ENCODE measurements at places on chromosomes 3 and 15.

- no peak for DNase-seq
Measured at GRCh38 chr15:48112242-48112641, 8.5 kb upstream of the SLC24A5 start.

GRCh38 chr3:140189267-140189666, 254.3 kb downstream of the CLSTN2 start:
- no peak for DNase-seq

DNA sequence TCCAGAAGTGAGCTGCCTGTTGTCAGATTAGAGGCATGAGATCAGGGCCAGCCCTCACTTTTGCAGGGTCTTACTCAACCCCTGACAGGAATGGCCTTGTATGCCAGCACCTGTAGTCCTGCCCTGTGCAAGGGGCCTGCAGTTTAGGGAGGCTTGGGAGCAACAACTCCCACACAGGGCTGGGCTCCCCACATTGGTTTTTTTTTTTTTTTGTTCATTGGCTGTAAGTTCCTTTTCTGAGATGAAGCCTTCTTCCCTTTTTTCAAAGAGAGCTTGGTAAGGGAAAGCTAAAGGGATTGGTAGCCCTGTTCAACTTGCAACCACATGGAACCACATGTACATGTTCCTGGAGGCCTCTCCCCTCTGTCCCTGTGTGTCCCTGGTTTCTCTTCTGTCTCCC, 46.4 kb downstream of the TNFAIP8L3 start:
- no peak for DNase-seq

- DNase-seq = no peak
Measured at GRCh38 chr3:33665294-33665693, 52.8 kb downstream of the CLASP2 start.

DNA sequence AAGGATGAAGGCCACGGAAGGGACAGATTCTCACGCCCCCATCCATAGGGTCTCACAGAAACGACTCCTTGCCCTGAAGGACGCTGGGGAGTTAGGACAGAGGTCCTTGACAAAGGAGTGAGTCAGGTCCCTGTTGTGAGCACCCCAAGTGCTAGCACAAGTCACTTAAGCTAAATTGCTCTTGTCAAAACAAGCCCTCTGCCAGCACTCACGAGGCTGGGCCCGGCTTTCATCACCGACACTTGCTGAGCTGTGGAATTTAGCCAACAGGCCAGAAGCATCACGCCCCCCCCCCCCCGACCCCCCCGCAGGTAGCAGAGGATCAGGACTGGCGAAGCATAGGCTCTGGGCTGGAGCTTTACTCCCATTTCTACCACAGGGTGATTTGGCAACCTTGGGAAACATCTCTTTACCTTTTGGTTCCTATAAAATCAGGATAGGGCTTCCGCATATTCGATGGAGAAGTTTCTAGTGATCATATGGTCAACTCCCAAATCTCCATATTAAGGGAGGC, 75.4 kb downstream of the ADCY5 start:
- DNase-seq = no peak

DNA sequence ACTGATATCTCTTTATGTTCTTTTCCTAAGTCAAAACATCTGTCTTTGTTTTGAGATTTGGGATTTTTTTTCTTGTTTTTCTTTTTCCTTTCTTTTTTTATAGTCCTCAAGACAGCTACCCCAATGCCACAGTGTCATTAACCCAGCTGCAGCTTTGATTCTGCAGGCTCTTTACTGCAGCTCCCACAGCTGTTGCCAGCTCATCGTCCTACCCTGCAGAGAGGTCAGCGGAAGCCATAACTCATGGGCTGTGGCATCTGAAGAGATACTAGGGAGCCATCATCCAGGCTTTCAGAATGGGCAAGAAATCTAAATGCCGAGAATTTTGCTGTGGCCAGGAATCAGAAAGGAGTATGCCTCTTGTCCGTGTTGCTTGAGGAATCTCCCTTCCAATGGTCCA, 44.3 kb upstream of the SLC24A5 start:
- DNase-seq = no peak

DNA sequence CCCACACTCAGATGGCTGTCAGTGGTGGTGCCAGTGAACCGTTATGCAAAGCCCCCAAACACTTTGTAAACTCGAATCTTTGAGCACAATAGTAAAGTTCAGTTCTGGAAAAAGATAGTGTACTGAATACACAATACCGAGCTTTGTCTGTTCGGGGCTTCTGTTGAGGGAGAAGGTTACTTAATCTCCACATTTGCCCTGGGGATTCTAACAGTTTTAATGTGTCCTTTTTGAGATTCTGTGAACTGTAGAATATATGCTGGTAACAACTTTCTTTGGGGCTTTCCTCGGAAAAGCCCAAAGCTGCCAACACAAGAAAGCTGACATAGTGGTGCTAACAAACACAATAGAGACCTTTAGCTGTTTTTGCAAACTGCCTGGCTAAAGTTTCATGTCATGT, 686.5 kb downstream of the ROBO1 start:
- no peak for DNase-seq

GRCh38 chr3:73716418-73716817, 91.7 kb upstream of the PDZRN3 start:
- no peak for DNase-seq

DNA sequence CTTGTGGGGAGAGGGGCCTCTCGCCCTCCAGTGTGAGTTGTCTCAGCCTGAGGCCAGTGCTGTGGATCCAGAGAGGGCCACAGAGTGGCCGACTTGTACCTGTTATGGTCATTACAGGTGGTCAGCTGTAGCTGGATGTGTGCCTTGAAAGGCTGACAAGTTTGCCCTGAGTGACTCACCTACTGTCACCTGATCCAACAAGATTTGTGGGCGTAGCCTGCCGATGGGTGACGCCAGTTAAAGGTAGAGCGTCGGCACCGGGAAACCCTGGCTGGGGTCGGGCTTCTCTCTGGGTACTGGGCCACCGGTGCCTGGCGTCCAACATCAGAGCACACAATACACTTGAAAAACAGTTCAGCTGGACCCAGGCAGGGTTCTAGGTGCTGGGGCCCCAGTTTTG, 2.8 kb upstream of the ISG20 start:
- DNase-seq = no peak

GRCh38 chr15:93028632-93029213, 60.3 kb downstream of the RGMA start:
- peak; percentile 62 for DNase-seq

DNA sequence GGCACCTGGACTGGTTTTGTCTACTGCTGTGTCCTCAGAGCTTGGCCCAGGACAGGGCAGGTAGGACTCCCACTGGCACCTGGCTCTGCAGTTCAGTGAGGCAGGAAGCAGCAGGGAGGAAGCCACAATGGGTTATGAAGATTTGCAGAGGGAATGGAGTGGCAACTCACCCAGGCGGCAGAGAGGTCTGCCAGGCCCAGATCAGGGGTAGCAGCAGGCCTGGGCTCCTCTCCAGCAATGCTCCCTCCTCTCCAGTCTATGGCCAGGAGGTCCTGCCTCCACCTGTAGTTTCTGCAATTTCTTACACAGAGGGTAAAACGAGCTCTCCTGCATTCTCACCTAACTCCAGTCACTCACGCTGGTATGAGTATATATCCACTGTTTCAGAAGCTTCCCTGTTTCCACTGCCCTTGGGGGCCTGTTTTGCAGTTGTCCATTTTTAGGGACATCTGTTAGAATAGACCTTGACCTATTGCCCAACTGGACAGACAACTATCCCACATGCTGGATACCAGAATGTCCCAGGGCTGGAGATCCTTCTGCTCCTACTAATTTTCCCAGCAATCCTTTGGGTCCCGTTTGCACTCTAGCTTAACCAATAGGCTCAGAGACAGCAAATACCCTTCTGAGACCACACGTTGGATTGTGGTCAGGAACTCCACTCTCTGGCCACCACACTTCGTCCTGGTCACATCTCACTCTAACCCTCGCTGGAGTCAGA, 35.2 kb downstream of the HMCES start:
- DNase-seq = no peak

DNA sequence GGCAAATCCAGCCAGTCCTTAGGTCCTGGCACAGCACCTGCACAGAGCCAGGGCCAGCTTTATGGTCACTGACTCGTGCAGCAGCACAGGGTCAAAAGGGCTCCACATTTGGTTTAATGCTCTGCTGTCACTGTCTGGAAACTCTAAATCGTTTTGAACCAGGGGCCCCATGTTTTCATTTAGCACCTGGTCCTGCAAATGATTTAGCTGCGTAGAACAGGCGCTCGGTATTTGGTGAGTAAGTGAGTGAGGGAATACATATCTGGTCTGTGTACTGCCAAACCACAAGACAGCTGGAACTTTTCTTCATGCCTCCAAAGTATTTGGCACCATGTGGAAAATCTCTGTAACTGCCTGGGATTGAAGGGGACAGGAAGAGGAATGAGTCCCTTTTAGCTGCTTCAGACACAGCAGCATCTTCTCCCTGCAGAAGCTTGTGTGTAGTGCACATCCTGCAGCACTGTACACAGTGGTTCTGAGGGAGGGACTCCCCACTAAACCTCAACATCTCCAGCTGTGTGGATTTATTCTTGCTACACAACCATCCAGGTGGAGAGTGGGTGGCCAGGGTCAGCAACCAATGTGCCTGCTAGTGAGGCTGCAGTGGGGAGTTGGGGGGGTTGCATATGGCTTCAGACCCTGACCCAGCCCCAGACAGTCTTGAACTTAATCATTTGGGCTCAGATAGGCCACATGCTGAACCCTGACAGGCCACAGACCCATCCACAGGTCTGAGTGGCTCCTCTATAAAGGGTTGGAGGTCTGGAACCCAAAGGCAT, 1.1 kb downstream of the SH2D7 start:
- DNase-seq = peak; percentile 75

DNA sequence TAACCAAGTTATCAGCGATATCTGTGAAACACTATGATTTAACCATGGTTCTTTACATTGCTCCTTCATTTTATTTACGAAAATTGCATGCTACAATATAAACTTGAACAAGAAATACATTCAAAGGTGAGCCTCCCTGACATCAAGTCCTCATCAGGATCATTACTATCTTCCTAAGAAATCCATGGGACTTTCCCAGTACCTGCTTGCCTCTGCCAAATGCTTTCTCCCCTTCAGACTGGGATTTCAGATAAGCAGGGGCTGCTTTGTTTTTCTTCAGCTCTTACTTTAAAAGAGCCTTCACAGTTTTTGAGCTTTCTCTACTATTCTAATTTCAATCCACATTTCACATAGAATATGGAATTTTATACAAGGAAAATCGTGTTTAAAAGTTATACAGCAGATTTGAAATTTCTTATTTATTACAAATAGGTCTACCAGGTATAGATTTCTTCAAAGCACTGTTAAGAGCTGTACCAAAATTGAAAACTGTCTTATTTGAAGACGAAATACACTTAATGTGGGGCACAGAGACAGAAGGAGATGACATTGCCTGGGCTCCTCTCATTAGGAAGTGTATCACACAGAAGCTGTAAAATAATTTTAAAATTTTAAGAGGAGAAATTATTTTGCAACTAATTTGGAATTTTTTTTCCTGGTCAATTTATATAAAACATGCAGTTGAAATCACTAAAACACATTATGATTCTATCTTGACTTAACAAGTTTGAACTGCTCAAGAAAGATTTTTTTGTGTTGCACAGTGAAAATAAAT, 615.0 kb upstream of the AGTR1 start:
- DNase-seq = no peak

DNA sequence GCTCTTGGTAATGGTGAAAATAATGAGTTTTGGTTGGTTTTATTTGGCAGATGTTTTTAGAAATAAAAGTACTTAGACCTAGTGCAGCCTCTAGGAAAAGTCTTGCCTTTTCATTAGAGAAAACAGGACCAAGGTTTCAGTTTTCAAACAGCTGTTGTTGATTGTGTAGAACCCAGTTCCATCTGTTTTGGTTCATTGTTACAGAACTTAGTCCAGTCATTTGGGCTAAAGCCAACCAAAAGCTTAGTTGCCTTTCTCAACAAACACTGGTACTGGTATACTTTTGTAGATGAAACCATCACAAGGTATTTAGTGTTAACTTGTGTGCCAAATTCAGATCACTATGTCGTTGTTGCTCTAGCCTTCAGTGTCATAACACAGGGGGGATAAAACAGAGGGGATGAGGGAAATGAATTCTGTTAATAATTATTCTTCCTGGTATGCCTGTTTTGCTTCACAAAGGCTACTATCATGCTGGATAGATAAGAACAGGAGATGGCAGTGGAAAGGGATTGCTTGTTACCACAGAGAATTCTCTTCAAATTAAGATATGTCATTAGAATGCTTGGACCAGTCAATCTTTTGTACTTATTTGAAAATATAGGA, 12.6 kb upstream of the APH1B start:
- DNase-seq = peak; percentile 20

- no peak for DNase-seq
Measured at GRCh38 chr15:48896869-48897814, 19.2 kb downstream of the EID1 start.

- no peak for DNase-seq
Measured at GRCh38 chr3:89955156-89955555, 847.7 kb downstream of the EPHA3 start.

- no peak for DNase-seq
Measured at GRCh38 chr3:25888892-25889524, 99.1 kb downstream of the OXSM start.

GRCh38 chr15:85490856-85491255, 110.5 kb downstream of the AKAP13 start:
- DNase-seq = no peak

- DNase-seq = no peak
Measured at GRCh38 chr15:45603881-45604280, 16.7 kb downstream of the BLOC1S6 start.

DNA sequence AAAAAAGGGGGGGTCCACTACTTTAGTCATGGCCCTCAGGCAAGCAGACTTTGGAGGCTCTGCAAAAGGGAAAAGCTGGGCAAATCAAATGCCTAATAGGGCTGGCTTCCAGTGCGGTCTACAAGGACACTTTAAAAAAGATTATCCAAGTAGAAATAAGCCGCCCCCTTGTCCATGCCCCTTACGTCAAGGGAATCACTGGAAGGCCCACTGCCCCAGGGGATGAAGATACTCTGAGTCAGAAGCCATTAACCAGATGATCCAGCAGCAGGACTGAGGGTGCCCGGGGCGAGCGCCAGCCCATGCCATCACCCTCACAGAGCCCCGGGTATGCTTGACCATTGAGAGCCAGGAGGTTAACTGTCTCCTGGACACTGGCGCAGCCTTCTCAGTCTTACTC, 15.3 kb downstream of the ZMAT3 start:
- DNase-seq = no peak

- no peak for DNase-seq
Measured at GRCh38 chr3:161265916-161266571, 44.9 kb downstream of the NMD3 start.

- DNase-seq = no peak
Measured at GRCh38 chr3:159560214-159560979, 428.2 kb upstream of the IL12A start.

GRCh38 chr3:10703875-10704274, 112.2 kb upstream of the SLC6A11 start:
- DNase-seq = no peak

DNA sequence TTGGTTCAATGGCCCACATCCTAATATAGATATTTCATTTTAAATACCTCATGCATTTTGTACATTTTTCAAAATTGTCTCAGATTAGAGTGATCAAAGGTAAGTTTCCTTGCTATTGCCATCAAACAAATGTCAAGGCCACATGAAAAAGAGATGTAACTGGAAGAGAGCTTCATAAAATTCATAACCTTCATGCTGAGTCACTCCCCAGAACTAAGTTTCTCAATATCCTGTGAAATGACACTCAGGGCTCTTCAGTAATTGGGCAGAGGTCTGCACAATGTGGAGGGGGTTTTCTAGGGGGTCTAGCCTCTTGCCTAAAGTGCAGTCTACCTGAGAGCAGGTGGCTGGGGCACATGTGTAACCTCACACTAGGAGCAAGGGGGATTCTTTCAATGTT, 152.2 kb upstream of the SLC2A2 start:
- no peak for DNase-seq

GRCh38 chr3:70871909-70872656, 559.6 kb upstream of the MDFIC2 start:
- DNase-seq = peak; percentile 67
